IPS DF 6.9 (cell line): ENCODE measurements at places on chromosomes 7 and 10.

DNA sequence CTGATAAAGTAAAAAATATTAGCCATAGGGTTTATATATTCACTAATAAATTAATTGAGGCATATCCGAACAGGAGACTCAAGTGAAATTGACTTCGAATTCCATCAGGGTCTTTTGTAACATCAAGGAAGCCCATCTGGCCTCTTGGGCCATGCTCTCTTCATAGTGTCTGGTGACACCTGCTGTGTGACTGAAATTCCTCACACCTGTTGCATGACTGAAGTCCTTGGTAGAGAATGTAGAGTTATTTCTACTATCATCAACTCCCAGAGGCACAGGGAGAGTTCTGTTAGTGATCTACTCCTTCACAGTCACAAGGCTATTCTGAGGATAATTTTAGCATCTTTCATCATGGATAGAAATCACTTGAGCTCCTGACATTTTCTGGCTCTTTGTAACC lies 138.3 kb upstream of the LSM8 start:
- no peaks in the 10 kb centered on the region for H3K27me3 ChIP-seq
- H3K27ac ChIP-seq, result no peak overlapping the region
- H3K4me3 ChIP-seq, result no peak overlapping the region
- no peaks in the 10 kb centered on the region for H3K4me1 ChIP-seq
- DNase-seq, result no peak

DNA sequence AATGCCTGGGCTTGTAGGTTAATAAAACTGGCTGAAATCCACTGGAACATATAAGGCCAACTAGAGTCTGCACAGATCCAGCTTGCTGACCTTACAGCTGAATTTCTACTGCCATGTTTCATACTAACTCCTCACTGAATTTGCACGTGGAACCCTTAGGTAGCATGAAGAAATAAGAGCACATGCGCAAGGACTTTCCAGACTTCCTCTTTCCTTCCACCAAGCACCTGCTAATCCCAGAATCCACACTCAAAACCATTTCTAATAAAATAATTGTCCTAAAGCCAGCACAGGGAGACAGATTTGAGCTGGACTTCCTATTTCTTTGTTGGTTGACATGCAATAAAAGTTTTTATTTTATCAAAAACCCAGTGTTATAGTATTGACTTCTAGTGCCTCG lies 46.8 kb downstream of the NPVF start:
- H3K4me1 ChIP-seq, result peaks cover 5% of the 10 kb centered on the region; the same call in 1 of the 2 replicates
- H3K4me3 ChIP-seq, result no peak overlapping the region
- no peak overlapping the region for H3K27ac ChIP-seq
- H3K27me3 ChIP-seq, result no peaks in the 10 kb centered on the region
- H3K36me3 ChIP-seq, result no peaks in the 10 kb centered on the region
- DNase-seq, result no peak

DNA sequence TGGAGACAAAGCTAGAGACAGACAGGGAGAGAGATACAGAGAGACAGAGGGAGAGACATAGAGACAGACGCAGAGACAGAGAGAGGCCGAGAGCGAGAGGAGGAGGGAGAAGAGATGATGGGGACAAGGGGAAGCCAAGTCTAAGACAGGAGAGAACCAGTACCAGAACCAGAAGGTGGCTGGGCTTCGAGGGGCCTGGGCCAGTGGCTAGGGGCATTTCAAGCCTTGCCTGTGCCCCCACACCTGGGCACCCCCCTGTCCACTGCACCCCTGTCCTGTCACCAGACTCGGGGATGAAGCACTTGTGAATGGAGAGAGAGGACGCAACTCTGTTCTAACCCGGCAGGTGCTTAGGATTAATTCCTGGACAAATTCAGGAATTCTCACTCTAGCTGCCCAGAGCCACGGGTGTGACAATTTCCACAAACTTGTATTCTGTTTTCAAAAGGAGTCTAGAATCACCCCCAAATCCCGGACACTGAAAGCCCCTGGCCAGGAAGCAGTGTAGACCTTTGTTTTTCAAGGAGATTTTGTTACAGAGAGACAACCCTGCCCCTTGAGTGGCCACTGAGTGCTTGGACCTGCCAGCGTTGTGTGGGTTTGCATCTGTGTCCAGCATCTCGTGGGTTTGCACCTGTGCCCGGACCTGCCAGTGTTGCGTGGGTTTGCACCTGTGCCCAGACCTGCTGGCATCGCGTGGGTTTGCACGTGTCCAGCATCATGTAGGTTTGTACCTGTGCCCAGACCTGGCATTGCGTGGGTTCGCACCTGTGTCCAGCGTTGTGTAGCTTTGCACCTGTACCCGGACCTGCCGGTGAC lies 157.3 kb downstream of the WDR37 start:
- no peak for DNase-seq
- H3K4me1 ChIP-seq, result no peaks in the 10 kb centered on the region; the same call in 1 of the 2 replicates
- no peak overlapping the region for H3K4me3 ChIP-seq
- no peaks in the 10 kb centered on the region for H3K36me3 ChIP-seq
- H3K27me3 ChIP-seq, result no peaks in the 10 kb centered on the region
- H3K27ac ChIP-seq, result no peak overlapping the region

GRCh38 chr7:98629001-98629431 lies 11.9 kb downstream of the NPTX2 start:
- no peak overlapping the region for H3K27ac ChIP-seq
- H3K36me3 ChIP-seq, result no peaks in the 10 kb centered on the region
- 0 out of 2 replicates have a peak, but pooled peaks cover 5% of the 10 kb centered on the region for H3K4me1 ChIP-seq

GRCh38 chr10:22323538-22324305 lies 2.8 kb downstream of the BMI1 start:
- no peak overlapping the region for H3K27ac ChIP-seq
- no peaks in the 10 kb centered on the region; the same call in 1 of the 2 replicates for H3K4me1 ChIP-seq
- H3K4me3 ChIP-seq, result no peak overlapping the region
- H3K36me3 ChIP-seq, result no peaks in the 10 kb centered on the region
- H3K27me3 ChIP-seq, result peaks cover 34% of the 10 kb centered on the region
- DNase-seq, result no peak

GRCh38 chr10:110864662-110865140 lies 7.0 kb upstream of the PDCD4 start:
- H3K36me3 ChIP-seq, result no peaks in the 10 kb centered on the region
- DNase-seq, result no peak
- no peaks in the 10 kb centered on the region for H3K4me1 ChIP-seq
- no peak overlapping the region for H3K4me3 ChIP-seq
- H3K27ac ChIP-seq, result no peak overlapping the region

DNA sequence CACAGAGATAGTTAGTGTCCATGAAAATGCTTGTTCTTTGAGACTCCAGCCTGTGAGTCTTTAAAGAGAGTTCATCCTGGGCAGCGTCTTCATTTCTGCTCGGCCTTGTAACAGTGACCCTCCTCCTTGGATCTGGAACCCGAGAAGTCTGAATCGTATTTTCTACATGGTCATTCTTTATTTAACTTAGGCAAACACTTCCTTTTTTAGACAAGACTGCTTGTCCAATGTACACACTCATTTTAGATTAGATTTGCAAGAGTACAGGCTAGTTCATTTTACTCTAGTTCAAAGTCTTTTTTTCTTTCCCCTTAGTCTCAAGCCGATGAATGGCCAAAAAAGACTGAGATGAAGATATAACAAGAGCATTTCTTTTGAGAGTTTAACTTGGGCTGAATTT lies 133.5 kb downstream of the CHN2 start:
- H3K4me1 ChIP-seq, result no peaks in the 10 kb centered on the region
- H3K27me3 ChIP-seq, result no peaks in the 10 kb centered on the region
- no peak overlapping the region for H3K27ac ChIP-seq

DNA sequence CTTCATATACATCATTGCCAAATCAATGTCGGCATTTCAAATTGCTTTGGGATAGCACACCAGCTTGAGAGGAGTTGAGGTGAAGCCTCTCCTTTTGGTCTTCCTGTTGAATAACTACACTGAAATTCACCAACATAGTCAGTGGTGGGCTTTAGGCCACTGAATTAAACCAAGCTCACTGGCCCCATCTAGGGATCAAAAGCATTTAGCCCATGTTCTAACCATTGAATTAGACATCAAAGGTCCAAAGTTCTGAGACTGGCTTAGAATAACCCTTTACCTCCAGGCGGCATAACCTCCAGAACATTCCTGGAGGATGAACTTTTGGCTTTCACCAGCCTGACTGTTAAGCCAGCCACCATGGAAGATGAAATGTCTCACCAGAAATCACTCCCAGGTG lies 54.6 kb downstream of the BPGM start:
- no peaks in the 10 kb centered on the region for H3K36me3 ChIP-seq
- DNase-seq, result peak; percentile 29
- no peak overlapping the region for H3K27ac ChIP-seq
- H3K4me3 ChIP-seq, result no peak overlapping the region
- H3K27me3 ChIP-seq, result no peaks in the 10 kb centered on the region
- H3K4me1 ChIP-seq, result no peaks in the 10 kb centered on the region

DNA sequence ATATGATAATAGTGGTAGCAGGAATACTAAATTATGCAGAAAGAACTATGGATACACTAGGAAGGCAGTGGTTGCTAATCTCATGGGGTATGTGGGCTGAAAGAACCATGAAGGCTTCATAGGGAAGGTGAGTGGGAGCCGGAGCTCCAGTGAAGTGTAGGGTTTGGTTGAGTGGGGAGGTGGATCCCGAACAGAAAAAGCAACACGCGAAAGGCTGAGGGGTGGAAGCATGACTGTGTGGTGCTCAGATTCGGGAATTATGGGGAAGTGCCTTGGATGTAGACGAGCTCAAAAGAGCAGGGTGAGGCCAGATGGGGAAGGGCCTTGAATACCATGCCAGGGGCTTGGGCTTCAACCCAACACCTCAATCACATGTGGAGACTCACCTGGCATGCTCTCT lies 715.1 kb downstream of the TYW1 start:
- no peaks in the 10 kb centered on the region for H3K36me3 ChIP-seq
- no peaks in the 10 kb centered on the region for H3K4me1 ChIP-seq
- H3K27ac ChIP-seq, result no peak overlapping the region
- DNase-seq, result no peak
- H3K27me3 ChIP-seq, result no peaks in the 10 kb centered on the region

DNA sequence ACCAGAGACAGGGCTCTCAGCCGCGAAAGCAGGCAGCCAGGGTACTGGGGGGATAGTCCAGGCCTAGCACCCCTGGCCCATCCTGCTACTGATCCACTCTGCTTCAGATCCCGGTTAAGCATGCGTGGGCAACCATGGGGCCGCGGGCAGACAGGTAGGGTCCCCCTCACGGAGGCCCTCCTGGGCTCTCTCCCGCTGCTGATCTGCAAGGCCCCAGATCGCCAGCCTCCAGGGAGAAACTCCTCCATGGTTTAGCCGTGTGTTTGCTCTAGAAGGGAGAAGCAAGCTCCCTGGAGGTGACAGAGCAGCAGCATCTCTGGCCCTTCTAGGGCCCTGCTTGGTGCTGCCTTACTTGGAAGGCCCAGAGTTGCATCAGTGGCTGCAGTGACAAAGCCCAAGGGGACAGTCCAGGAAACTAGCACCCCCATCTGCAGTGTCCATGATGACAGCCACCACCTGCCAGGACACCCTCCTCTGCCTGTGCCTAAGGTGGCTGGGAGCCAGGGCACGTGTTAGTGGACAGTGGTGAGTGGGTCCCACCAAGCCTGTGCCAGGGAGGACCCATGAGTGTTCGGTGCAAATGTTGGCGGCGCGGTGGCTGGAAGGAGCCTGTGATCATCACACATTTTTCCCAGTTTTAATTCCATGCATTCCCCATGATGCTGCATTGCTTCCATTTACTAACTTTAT lies 29.2 kb downstream of the CALML5 start:
- no peaks in the 10 kb centered on the region for H3K27me3 ChIP-seq
- no peak for DNase-seq
- peaks cover 3% of the 10 kb centered on the region for H3K4me1 ChIP-seq
- no peaks in the 10 kb centered on the region for H3K36me3 ChIP-seq
- no peak overlapping the region for H3K4me3 ChIP-seq

DNA sequence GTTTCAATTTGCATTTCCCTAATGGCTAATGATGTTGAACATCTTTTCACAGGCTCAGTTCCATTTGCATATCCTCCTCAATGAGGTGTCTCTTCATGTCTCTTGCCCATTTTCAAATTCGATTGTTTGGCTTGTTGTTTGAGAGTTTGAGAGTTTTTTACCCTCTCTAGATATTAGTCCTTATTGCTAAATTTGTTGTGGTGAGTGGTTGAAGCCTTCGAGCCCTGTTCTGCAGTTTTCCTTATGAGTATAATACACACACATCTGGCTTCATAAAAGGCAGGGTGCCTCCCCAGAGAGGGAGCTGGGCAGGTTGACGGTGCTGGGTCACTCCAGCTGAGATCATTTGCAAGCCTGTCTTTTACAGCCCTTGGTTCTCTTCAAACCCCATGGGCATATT lies 65.1 kb downstream of the RGS10 start:
- no peak overlapping the region for H3K27ac ChIP-seq
- peaks cover 43% of the 10 kb centered on the region for H3K27me3 ChIP-seq
- no peak for DNase-seq
- 0 out of 2 replicates have a peak, but pooled peaks cover 2% of the 10 kb centered on the region for H3K4me1 ChIP-seq
- H3K36me3 ChIP-seq, result no peaks in the 10 kb centered on the region
- no peak overlapping the region for H3K4me3 ChIP-seq

DNA sequence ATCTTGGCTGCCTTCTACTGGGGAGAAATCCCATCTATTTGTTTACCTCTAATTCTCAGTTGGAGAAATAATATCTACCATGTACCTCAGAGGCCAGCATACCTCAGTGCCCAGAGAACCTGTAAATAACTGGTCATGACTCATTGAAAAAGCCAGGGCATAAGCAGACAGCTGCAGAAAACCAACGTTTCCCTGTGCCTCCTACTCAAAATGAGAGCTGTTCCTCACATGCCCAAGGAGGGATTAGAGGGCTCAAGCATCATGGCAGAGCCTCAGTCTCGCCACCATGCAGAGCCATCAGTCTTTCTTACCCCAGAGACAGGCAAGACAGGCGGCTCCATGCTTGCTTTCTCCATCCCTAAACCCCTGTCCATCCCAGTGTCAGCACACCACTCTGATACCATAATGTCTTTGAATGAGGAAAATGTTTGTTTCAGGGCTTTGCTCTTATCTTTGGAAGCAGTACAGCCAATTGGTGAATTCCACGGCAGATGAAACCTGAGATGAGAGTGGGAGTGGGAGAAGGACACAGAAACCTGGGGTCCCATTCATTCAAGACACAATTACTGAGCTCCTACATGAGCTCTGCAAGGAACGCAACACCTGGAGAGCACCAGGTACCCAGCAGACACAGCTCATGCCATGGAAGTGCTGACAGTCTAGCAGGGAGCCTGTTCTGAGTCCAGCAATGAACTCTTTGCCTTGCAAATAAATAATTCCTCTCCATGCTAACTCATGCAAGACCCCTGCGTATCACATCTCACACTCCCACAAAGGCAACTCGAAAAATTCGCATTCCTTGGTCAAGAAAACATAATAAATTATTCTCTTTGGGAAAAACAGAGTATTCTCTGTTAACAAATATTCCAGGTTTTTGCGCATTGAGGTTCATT lies 21.1 kb downstream of the PON1 start:
- no peaks in the 10 kb centered on the region for H3K4me1 ChIP-seq
- H3K4me3 ChIP-seq, result no peak overlapping the region
- H3K27me3 ChIP-seq, result no peaks in the 10 kb centered on the region

- no peak within 1 kb of the TSS for H3K27ac ChIP-seq
- no peaks in the 10 kb centered on the region for H3K4me1 ChIP-seq
- peak within 1 kb of the TSS; percentile 46; the same call in 1 of the 2 replicates for H3K4me3 ChIP-seq
Measured at GRCh38 chr7:121328508-121329190, at the start of gene WNT16. Gene WNT16 (plus strand): TSS chr7:121329000. CDS start chr7:121329293, 293 bp downstream.

GRCh38 chr10:14571866-14572507 lies 202.7 kb downstream of the FAM107B start:
- no peak overlapping the region for H3K27ac ChIP-seq
- no peak for DNase-seq
- no peak overlapping the region for H3K4me3 ChIP-seq
- no peaks in the 10 kb centered on the region for H3K27me3 ChIP-seq

- no peaks in the 10 kb centered on the region for H3K36me3 ChIP-seq
- DNase-seq, result no peak
- peaks cover 2% of the 10 kb centered on the region for H3K4me1 ChIP-seq
- no peak overlapping the region for H3K4me3 ChIP-seq
- no peak overlapping the region for H3K27ac ChIP-seq
Measured at GRCh38 chr7:33888166-33888565, 17.2 kb upstream of the BMPER start.
